NCI-H526 (cell line): ENCODE measurements at places on chromosomes 6 and 20.

- DNase-seq: peak; percentile 86
Observed at GRCh38 chr20:64142590-64142989, 21.7 kb upstream of the MYT1 start.

- no peak for DNase-seq
Observed at GRCh38 chr6:90458353-90459224, 128.3 kb downstream of the MAP3K7 start.

DNA sequence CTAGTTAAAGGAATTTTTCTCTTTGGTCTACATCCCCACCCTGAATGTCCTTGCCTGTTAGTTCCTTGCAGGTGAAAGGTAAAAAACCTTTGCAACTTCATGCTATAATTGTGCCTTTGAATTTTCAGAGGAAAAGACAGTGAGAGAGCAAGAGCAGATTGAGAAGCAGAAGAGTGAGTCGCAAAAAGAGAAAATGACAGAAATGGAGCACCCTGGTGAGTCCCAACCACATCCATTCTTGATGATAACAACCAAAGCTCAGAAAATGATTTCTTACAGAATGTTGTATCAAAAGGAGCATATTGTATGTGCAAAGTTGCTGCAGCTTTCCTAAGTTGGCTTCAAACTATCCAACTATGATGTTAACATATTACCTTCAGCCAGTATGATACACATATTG lies 165.2 kb upstream of the CENPW start:
- DNase-seq: no peak

GRCh38 chr6:74458536-74458935 lies 747.3 kb downstream of the COL12A1 start:
- DNase-seq: no peak

DNA sequence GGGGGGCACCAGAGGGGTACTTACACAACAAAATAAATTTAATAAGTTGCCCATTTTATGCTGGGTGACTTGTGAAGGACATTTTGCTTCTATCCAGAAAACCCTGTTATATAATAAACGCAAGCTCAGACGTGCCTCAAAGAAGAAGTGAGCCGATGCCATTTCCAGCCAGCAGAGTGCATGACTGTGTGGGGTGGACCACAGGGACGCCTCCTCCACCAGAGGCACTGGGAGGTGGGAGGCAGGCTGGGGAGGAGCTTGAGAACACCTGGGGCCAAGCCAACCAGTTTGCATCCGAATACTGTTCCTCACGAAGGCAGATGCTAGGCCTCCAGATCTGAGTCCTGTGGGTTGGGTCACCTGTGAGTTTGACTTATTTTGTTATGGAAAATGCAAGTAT lies 363.8 kb downstream of the RNGTT start:
- peak; percentile 12 for DNase-seq

- no peak for DNase-seq
Observed at GRCh38 chr20:52682237-52682636, 289.9 kb upstream of the TSHZ2 start.

- DNase-seq: no peak
Observed at GRCh38 chr20:59157961-59158541, 5.6 kb upstream of the ZNF831 start.

GRCh38 chr6:159807150-159807858 lies 7.2 kb downstream of the PNLDC1 start:
- DNase-seq: no peak

GRCh38 chr6:163397326-163397725 lies 17.2 kb upstream of the QKI start:
- no peak for DNase-seq

DNA sequence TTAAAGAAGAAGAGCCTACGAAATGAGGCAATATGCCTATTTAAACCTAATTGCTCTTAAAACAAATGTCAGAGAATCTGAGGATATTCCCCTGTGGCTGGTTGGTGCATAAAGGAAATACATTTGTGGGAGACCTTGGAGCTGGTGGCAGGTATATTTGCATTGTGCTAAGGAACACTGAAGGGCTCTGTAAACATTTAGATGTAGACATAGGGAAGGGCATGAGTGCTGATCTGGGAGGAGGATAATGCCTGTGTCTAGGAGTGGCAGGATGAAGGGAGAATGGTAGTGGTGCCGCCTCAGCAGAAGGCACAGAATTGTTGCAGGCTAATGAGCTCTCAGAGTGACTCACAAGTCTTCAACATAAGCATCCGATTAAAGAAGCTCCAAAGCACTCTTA lies 85.8 kb downstream of the CD164 start:
- DNase-seq: peak; percentile 88
